HEK293T (cell line): ENCODE measurements at places on chromosomes 3 and 15.

DNA sequence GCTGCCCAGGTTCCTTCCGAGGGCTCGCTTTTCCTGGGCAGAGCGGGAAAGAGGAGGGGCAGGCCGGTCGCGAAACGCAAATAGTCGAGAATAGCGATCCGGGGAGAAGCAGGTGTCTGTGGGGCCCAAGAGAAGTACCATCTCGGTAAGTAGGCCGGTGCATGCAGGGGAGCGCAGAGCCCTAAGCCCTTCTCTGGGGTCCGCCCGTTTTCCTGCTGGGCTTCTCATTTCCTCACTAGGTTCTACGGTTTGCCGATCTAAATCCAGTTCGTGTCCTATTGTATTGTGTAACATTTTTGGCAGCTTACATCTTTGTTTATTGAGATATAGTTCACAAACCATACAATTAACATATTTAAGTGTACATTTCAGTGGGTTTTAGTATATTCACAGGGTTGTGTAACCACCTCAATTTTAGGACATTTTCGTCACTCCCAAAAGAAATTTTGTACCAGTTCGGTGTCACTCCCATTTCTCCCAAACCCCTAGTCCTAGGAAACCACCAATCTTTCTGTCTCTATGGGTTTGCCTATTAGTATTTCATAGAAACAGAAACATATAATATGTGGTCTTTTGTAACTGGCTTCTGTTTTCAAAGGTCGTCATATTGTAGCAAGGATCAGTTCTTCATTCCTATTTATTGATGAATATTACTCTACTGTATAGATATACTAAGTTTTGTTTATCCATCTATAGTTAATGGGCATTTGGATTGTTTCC lies 6.8 kb upstream of the TRIM69 start:
- no peak for DNase-seq

DNA sequence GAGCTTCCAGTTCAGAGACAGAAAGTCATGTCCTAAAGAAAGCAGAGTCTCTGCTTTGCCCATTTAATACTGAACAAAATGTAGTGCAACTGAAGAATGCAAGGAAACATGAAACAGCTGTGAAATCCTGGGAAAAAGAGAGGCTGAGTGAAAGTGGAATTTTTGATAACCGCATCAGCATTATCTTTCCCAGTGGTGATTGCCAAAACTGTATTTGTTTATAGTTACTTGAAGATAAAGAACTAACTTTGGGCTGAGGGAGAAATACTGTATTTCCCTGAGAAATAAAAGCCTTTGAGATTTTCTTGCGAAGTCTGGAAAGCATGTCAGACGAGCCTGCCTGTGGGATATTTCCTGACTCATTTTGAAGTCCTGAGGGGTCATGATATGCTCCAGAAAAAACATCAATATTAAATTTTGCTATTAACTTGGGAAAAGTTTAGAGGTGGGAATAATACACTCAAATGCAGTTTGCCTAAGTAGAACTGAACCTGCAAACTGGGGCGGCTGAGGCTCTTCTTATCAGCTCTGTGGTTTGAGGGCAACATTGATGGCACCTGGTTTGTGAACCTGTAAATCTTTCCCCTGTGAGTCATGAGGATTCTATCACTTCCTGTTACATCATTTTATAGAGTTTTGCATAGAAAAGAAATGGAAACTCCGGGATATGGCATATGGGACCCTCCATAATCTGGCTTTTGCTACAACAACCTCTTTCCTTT lies 855.3 kb downstream of the MCTP2 start:
- no peak for DNase-seq

- no peak for DNase-seq
Observed at GRCh38 chr3:52026041-52026440, 30.3 kb downstream of the DUSP7 start.

GRCh38 chr3:30970183-30970582 lies 75.7 kb upstream of the GADL1 start:
- DNase-seq = no peak

GRCh38 chr15:92071045-92071634 lies 217.6 kb downstream of the SLCO3A1 start:
- no peak for DNase-seq

DNA sequence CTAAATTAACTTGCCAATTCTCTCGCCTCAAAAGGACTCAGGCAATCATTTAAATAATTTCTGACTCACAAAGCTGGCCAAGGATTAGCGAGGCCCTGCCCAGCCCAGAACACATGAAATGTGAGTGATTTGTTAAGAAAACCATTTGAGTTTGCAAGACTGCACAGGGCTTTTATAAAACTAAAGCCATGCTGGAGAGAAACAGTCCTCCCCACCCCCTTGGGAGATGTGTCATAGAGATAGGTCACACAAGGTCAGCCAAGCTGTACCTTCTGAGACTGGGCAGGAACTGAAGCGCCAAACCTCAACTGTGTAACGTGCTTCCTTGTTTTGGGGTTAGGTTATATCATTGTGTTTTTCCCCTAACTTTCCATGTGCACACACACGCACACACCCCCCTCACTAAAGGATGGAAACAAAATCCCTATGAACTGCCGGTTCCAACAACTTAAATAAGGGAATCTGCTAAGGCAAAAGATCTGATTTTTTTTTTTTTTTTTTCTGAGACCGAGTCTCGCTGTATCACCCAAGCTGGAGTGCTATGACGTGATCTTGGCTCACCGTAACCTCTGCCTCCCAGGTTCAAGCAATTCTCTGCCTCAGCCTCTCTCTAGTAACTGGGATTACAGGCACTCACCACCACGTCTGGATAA lies 8.1 kb downstream of the SPATA12 start:
- DNase-seq = no peak

DNA sequence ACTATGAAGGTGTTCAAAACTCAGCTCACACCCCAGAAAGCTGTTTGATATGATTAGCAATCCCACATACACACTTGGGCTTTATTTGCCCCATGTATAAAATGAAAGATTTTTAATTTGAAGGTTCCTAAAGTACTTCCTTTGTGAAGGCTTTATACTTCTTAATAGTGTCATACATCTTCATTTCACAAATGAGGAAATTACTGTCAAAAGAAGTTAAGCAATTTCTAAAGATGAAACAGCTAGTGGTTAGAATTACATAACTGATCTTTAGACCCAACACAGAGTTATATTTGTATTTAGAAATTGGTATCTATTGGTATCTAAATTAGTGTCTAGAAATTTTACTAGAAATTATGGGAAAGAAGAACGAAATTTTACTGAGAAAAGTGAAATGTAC lies 7.1 kb downstream of the CD200R1 start:
- no peak for DNase-seq

- DNase-seq = no peak
Observed at GRCh38 chr3:183265834-183266417, 12.9 kb downstream of the B3GNT5 start.

DNA sequence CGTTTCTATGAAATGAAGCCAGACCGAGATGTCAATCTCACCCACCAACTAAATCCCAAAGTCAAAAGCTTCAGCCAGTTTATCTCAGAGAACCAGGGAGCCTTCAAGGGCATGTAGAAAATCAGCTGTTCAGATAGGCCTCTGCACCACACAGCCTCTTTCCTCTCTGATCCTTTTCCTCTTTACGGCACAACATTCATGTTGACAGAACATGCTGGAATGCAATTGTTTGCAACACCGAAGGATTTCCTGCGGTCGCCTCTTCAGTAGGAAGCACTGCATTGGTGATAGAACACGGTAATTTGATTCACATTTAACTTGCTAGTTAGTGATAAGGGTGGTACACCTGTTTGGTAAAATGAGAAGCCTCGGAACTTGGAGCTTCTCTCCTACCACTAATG lies 41.9 kb upstream of the TRA2B start:
- DNase-seq = no peak

DNA sequence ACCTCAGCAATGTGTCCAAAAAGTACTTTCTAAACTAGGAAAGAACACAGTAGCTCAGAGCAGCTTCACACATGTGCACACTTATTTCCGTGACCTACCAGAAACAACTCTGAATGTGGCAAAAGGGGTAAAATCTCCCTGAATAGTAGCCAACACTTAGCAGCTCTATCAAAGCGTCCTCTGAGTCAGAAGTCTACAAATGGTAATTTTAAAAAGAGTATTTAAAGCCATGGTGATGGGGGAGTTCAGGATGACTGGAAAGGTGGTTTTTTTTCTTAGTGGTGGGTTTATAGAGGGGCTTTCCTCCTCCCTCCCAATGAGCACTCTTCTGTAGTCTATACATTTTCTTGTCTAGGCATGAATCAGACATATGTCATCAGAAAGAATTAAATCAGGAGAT lies 223.8 kb upstream of the PRICKLE2 start:
- DNase-seq = no peak

- DNase-seq = no peak
Observed at GRCh38 chr15:67509918-67510317, 11.0 kb upstream of the C15orf61 start.

DNA sequence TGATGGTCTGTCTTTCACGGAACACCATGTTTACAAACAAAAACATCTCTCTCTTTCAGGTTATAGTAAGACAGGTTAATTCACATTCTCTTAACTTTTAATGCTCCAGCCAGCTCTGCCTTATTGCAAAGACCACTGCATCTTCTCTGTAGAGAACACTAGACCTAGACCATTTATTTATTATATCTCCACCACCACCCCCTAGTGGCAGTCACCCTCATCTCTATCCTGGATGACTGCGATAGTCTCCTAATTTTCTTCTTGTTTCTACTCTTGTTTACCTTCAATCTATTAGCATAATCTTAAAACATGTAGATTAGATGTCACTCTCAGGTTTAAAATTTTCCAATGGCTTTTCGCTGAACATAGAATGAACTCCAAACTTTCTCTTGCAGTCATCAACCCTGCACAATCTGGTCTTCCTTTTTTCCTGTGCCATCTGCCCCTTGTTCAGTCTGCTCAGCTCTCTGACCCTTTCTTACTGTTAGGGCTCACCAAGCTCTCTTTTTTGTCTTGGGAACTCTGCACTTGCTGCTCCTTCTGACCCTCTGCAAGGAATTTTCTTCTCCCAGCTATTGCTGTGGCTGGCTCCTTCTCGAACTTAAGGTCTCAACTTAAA lies 155.6 kb downstream of the SQOR start:
- DNase-seq = peak; percentile 6

DNA sequence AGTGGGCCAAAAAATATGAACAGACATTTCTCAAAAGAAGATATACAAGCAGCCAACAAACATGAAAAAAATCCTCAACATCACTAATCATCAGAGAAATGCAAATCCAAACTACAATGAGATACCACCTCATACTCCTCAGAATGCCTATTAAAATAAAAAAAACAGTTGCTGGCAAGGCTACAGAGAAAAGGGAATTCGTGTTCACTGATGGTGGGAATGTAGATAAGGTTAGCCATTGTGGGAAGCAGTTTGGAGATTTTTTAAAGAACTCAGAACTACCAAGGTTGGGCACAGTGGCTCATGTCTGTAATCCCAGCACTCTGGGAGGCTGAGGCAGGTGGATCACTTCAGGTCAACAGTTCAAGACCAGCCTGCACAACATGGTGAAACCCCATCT lies 27.8 kb upstream of the C15orf40 start:
- no peak for DNase-seq

- DNase-seq = peak; percentile 73
Observed at GRCh38 chr15:78909791-78910228, 35.0 kb downstream of the CTSH start.

GRCh38 chr15:51621155-51621765 lies 1.3 kb downstream of the DMXL2 start:
- no peak for DNase-seq

GRCh38 chr3:64681827-64682226 lies 6.0 kb downstream of the ADAMTS9 start:
- DNase-seq = no peak

DNA sequence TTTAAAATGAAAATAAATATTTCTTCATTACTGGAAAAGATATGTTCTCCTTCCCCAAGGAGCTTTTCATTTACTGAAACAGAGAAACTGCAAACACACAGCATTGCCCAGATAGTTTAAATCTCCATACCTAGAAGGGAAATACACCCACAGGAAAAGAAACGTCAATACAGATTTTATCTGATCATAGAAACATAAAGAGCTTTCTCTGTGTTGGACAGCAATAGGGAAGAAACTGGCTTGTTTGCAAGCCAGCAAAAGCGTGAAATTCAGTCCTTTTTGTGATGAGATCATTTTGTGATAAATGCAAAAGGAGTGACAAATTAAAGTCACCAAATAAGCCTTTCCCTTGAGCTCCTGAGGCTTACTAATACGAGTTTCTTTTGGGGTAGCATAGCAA lies 398.0 kb downstream of the TIGIT start:
- no peak for DNase-seq

DNA sequence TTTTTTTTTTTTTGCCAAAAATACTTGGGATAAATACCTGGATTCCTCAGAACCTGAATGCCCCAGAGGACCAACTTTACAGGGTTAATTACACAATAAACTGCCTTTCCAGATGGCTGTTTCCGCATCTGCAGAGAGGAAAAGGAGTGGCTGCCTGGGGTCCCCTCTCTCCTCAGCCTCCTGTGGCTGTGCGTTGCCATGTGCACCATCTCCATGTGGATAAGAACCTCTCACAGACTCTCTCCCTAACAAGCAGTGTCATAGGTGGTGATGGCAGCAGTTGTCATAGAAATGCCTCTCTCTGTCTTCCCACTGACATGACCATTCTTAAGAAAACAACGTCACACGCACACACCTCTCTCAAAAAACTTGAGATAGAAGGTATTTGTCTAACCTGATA lies 179.4 kb downstream of the RPLP1 start:
- no peak for DNase-seq

- no peak for DNase-seq
Observed at GRCh38 chr3:132622148-132622547, 25.1 kb downstream of the ACKR4 start.

DNA sequence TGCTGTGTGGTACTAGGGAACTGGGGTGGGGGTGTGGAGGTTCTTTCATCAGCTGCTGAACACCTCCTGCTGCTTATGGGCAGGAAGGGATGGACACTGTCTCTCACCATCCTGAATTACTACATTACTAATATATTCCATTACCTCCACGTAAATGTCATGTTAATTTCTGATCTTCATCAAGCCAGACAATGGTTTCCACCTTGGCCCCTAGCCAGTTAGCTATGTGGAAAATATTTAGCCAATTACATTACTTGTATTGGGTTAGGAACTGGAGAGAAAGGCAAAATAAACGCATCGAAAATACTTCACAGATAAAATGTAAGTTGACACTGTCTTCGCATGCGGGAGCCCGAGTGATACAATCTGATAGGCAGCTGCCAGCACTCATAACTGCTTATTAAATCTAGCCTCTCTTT lies 95.1 kb downstream of the FOXP1 start:
- no peak for DNase-seq
